ENCODE measurements at places on chromosomes 1 and 21. TPM values are rescaled to one million over a fixed set of nuclear protein-coding genes. Genes with fewer than 3 reads are reported as not detected.

Gene TPTE
- not detected for total RNA-seq

Gene CLCA1
- total RNA-seq, result not detected

Gene TEX38
- 1.2 TPM for total RNA-seq

Gene JAM2
- total RNA-seq, result 0.63 TPM

Gene RYR2
- total RNA-seq, result 87.1 TPM

Gene BEND5
- total RNA-seq, result 19.1 TPM

Gene LPGAT1
- total RNA-seq, result 22.9 TPM

Gene FMN2
- total RNA-seq, result 0.42 TPM

Gene NID1
- 30.5 TPM for total RNA-seq

Gene TRIM45
- total RNA-seq, result 9.9 TPM

Gene NCF2
- 0.60 TPM for total RNA-seq

DNA sequence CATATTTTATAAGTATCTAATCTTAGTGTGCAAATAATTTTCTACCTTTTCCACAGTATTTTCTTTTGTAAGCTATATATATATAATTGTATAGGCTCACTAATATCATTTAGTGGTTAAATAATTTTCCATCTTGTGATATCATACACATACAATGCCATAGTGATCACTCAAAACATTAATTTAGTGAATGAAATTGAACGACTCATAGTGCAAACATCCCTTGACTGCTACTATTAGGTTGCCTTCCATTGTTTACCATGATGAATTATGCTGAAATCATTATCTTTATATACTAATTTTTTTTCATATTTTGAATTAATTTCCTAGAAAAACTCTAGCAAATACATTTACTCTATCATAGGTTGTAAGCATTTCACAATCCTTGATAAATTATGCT, 127.1 kb downstream of the PCNX2 start:
- no peak for DNase-seq

DNA sequence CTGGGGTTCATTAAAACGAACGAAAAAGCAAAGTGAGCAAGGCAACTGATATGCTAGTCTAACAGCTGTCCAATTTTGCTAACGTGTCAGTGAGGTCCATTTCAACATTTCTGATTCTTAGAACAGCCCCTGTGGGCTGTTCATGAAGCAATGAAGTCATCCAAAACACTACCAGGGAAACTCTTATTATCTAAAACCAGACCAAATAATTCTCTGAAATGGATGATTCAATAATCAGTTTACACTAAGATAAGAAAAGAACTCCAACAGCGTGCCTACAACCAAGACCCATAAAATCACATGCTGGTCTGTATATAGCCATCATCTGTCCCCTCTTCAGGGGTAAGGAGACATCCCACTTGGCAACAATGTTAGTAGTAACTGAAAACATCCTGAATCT, 122.7 kb downstream of the TGFBR3 start:
- DNase-seq, result no peak

DNA sequence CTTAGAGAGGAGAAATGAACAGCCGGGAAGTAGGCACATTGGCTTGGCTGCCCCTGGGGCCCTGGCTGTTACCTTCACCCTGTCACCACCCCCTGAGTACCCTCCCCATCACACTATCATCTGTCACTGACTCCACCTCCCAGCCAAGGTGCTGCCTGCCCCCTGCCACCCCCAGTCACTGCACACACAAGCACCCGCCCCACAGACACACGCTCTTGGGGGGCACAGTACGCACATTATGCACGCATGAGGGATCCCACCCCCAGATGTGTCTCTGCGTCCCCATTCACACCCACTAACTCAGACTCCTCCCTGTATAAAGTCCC, 223.3 kb downstream of the PTPRU start:
- no peak for DNase-seq

DNA sequence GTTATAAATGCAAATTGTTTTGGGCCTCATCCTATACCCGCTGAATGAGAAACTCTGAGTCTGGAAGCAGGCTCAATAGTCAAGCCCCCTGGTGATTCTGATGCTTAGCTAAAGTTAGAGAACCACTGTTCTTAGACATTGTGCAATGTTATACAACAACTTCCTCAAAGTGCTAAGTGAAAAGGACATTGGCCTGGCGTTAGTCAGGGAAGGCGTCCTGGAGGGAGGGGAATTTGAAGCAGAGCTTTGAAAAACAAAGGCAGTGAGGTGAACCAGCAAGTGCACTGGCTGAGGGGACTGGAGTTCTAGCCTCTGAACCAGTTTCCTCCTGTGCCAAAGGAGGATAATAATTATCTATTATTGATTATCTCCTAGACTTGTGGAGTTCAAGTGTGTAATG, 5.1 kb downstream of the CD1D start:
- DNase-seq, result no peak

- DNase-seq, result no peak
Observed at GRCh38 chr1:25103164-25103795, 129.0 kb downstream of the SYF2 start.

DNA sequence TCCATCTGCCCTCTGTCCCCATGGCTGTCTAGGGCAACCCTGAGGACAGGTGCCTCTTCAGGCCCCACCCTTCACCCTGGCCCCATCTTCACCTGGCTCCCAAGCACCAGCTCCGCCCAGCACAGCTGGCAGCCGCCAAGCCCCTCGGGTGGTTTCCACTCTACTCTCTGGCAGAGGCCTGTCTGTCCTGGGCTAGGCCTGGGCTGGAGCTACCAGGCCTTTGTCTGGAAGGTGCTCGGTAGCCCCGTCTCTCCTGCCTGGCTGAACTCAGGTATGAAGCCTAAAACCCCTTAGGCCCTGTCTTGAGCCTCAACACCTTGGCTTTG, 17.4 kb downstream of the SDC3 start:
- no peak for DNase-seq

DNA sequence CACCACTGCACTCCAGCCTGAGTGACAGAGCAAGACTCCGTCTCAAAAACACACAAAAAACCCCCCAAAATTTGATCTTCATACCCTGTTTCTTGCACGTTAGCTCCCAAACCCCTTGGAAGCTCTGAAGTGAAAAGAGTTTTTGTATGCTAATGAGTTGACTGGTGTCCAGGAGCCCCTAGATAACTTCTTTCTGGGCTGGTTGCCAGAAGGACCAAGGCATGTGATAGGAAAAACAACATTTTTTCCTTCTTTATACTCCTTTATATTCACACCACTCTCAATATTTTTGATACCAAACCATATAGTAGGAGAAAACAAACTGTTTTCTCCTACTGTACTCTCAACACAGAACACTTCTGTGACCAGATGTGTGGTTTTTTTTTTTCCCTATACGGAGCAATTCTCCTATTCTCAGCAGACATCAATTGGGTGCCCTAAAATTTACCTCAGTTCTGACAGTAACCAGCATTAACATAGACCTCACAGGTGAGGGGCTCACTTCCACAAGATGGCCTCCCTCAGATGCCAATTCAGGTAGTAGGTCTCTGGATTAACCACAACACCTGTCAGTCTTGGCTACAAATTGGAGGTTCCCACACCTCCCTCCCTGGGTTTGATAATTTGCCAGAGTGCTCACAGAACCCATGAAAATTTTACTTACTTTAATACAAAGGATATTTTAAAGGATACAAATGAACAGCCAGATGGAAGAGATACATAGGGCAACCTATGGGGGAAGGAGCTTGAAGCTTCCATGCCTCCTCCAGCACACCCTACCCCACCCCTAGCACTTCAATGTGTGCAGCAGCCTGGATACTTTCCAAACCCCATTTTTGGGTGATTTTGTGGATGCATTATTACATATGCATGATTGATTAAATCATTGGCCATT, 25.6 kb downstream of the ZYG11B start:
- DNase-seq, result peak; percentile 60

DNA sequence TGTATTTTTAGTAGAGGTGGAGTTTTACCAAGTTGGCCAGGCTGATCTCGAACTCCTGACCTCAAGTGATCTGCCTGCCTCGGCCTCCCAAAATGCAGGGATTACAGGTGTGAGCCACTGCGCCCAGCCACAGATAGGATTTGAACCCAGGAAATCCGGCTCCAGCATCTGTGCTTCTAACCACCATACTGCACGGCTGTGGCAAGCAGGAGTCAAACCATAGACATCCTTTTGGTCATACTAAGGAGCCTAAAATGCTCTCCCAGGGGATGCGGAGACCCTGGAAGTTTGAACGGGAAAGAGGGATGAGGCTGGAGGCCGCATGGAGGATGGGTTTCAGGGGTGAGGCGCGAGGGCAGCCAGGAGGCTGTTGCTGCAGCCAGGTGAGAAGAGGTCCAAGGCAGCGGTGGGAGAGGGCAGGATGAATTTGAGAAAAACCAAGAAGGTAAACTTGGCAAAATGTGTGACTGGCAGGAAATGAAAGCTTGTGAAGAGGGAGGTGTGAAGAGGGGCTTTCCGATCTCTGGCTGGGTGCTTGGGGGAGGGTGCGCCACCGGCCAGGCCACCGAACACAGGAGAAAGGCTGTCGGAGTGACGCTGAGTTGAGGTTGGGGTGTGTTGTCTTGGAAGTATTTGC, 24.0 kb upstream of the CDK18 start:
- no peak for DNase-seq

GRCh38 chr1:156693848-156694689, 11.3 kb downstream of the CRABP2 start:
- DNase-seq, result peak; percentile 51

GRCh38 chr1:65572701-65573421, 152.4 kb downstream of the LEPR start:
- no peak for DNase-seq

- no peak for DNase-seq
Observed at GRCh38 chr1:231584117-231584516, 42.5 kb upstream of the DISC1 start.

DNA sequence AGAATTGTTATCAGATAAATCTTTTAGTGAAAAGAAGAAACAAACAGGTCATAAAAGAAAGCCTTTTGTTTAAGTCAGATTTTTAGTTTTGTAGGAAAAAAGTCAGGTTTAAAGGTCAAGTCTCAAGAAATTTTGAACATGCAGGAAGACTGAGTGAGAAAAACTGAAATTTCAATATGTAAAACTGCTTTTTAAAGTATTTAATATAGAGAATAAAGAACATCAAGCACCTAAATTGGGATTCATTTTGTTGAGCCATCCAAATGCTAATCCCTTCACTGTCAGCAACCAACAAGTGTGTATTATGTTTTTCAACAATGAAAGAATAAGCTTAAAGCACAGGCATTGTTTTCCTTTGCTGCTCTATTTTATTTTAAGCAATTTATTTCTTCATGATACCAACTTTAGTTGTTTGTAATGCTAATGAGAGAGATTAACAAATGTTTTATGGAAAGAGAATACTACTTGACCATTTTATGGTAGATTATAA, 114.9 kb upstream of the SERTAD4 start:
- no peak for DNase-seq

DNA sequence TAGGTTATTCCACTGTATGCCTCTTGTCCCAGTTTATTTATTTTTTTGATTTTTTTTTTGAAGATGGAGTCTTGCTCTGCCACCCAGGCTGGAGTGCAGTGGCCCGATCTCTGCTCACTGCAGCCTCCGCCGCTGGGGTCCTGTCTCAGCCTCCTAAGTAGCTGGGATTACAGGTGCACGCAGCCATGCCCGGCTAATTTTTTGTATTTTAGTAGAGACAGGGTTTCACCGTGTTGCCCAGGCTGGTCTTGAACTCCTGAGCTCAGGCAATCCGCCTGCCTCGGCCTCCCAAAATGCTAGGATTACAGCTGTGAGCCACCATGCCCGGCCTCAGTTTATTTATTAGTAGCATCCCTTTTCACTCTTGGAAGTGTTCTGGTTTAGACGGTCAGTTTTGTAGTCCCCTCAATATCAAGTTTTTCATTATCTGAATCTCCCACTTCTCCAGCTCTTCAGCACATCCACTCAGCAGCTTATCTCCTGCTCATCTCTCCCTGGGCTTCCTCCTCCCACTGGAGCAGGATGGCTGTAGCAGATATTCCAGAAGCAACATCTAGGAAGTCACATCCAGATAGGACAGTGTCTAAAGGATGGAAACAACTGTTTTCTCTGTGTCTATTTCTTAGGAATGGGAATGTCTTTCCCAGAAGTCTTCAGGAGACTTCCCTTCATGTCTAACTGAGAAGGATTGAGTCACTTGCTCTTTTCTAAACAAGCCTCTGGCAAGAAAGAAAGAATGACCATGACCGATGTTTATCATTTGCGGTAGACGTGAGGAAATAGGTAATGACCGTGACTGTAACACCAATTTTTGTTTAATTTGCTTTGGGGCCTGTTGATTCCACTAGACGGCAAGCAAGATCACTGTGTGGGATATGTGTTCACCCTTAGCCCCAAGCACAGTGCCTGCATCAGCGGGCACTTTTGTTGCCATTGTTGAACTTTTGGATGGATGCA, 14.4 kb downstream of the CCDC190 start:
- DNase-seq, result no peak

DNA sequence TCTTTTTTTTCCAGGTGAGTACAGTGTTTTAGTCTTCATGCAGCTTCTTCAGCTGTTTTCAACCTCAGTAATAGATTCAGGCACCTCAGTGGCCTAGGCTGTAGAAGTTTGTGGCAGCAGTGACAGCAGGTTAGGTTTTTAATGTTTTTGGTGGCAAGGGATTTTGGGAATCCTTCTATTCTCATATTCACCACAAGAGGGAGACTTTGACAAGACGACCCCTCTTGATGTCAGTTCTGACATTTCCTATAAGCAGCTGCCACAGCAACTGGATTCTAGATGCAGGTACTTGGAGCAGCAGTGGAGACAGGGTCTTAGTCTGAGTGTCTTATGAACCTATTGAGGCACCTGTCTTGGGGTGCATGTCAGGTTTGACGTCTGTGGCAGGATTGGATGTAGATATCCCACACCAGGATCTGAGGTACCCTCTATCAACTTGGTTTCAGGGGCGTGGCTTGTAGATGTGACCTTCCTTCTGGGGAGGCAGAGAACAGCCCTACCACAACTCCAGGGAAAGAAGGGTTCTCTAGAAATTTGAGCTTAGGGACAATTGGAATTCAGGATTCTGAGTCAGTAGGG, 1104.2 kb upstream of the TMPRSS15 start:
- peak; percentile 28 for DNase-seq

GRCh38 chr1:149962039-149962647, 25.5 kb upstream of the MTMR11 start:
- DNase-seq, result peak; percentile 76

- no peak for DNase-seq
Observed at GRCh38 chr1:170578359-170578758, 46.4 kb downstream of the GORAB start.

DNA sequence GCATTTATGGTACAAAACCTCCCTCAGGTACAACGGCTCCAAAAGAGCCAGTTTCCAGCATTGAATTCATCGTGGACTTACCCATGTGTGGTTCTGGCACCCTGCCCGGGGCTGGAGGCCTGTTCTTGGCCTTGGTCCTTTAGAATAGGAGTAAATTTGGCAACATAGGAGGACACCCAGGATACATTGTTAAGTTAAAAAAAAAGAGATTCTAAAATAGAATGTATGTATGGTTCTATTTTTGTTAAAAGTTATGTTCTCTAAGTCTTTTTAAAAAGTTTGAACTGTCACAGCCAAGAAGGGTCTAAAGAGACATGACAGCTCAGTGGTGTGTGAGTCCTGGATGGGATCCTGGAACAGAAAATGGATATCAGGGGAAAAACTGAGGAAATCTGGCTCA, 25.9 kb downstream of the EPHX1 start:
- peak; percentile 86 for DNase-seq

GRCh38 chr21:44397431-44398031, 44.1 kb downstream of the TRPM2 start:
- no peak for DNase-seq

All from cardiac muscle cell (in vitro differentiated cells and primary cell).